ENCODE measurements at places on chromosomes 7 and 10.

- DNase-seq, result no peak
Observed at GRCh38 chr7:111012799-111013675, 77.9 kb upstream of the LRRN3 start.

DNA sequence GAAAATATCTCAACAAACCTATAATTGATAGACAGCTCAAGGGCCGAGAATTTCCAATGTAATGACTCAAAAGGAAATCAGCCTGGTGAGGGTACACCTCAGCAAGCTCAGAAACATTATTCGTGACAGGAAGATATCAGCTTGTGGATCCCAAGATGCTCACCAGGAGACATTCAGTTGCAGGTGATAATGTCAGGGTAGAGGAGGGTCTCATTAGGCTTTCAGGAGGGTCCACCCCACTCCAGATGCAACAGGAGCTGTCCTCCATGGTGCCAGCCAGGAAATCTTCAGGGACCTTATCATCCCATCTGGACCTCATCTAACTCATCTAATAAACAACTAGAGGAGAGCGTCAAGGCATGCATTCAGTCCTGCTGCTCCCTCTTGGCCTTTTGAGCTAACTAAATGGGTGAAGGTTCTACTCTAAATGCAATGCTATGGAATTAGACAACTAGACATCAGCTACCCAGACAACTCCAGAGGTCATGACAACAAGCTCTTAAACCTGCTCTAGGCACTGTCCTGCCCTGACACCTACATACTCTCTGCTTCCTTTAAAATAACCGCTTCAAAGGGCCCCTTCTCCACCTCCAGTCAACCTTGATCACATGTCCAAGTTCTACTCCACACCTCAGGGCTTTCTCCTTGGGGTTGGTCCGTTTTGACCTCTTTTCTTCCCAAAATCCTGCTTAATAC is 4.3 kb upstream of the GIMAP5 start:
- no peak for DNase-seq

GRCh38 chr10:44572146-44572545 is 187.2 kb upstream of the CXCL12 start:
- DNase-seq, result no peak

- DNase-seq, result no peak
Observed at GRCh38 chr7:54802841-54803240, 43.8 kb upstream of the SEC61G start.

DNA sequence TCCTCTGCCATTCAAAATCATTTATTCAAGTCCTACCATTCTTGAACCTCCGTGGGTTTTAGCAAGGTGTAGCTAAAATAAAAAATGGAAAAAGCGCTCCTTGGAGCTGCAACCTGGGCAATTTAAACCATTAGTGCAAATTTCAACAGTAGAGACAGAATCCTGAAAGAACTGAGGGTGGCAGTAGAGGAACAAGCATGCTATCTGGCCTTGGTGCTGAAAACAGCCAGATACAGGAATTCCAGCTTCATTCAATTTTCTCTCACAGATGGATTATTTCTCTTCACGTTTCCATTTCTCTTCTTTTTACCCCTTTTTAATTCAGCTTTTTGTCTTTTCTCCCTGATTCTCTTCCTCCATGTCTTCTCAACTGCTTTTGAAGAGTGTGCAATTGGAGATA is 77.7 kb downstream of the OTUD1 start:
- DNase-seq, result no peak

- no peak for DNase-seq
Observed at GRCh38 chr7:45185028-45185863, 27.7 kb downstream of the RAMP3 start.

- no peak for DNase-seq
Observed at GRCh38 chr7:123645516-123645915, 10.2 kb upstream of the LMOD2 start.

All from retinal pigment epithelial cell (primary cell).